Left ventricle myocardium inferior (tissue), 1 donor: ENCODE measurements at places on chromosomes 6 and 20. TPM values are rescaled to one million over a fixed set of nuclear protein-coding genes. Genes with fewer than 3 reads are reported as not detected.
A peak's percentile ranks its signal among the peaks of the same experiment; 100 is the strongest.

TCP11 gene
- total RNA-seq: not detected

TRIM31 gene
- total RNA-seq: not detected

PI16 gene
- total RNA-seq: 25.9 TPM

- no peaks in the 10 kb centered on the region for H3K36me3 ChIP-seq
- no peak for DNase-seq
- H3K4me3 ChIP-seq: no peak overlapping the region
- H3K27me3 ChIP-seq: peaks cover 97% of the 10 kb centered on the region
- H3K27ac ChIP-seq: no peak overlapping the region
Measured at GRCh38 chr6:1626481-1626880, 16.8 kb downstream of the FOXC1 start.

DNA sequence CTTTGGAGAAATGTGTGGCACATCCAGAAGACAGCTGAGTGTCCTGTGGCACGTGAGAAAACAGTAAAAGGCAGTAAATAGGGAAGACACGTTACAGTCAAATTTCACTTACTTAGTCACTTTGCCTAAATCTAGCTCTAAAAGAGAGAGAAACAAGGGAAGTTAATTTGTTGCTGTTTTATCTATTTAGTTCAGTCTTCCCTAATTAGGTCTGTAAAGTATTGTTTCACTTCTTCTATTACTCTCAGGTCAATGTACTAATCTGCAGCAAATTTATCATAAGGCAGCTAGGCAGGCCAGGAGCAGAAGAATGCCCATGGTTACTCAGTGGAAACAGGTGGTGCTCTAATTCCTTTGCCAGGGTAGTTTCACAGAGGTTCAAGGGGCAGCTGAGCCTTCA is 124.3 kb upstream of the CNR1 start:
- H3K4me1 ChIP-seq: no peaks in the 10 kb centered on the region
- H3K36me3 ChIP-seq: no peaks in the 10 kb centered on the region
- no peak overlapping the region for H3K27ac ChIP-seq
- H3K4me3 ChIP-seq: no peak overlapping the region
- DNase-seq: no peak

- no peaks in the 10 kb centered on the region for H3K36me3 ChIP-seq
- peaks cover 35% of the 10 kb centered on the region for H3K27me3 ChIP-seq
- H3K4me3 ChIP-seq: no peak overlapping the region
- no peaks in the 10 kb centered on the region for H3K4me1 ChIP-seq
- no peak overlapping the region for H3K27ac ChIP-seq
Measured at GRCh38 chr20:57055345-57055744, 211.1 kb downstream of the BMP7 start.

DNA sequence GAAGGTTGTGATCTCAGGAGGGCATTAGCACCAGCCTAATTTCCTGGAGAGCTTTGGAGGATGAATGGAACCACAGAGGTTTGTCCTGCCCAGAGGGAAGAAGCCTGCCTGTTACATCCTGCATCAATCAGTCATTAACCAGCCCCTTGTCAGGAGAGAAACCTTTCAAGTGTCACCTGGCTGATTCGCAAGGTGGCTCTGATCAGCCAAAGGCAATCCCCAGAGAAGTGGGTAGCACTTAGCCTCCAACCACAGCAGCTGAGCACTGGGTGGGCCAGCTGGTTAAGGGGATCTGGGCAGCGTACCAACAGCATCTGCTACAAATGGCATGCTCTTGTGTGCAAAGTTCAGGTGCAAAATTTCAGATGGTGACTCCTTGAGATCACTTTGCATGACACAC is 26.9 kb downstream of the ANKEF1 start:
- H3K36me3 ChIP-seq: peaks cover 5% of the 10 kb centered on the region
- peaks cover 23% of the 10 kb centered on the region for H3K27me3 ChIP-seq
- no peak overlapping the region for H3K27ac ChIP-seq
- DNase-seq: peak; percentile 13
- H3K4me1 ChIP-seq: no peaks in the 10 kb centered on the region
- no peak overlapping the region for H3K4me3 ChIP-seq

GRCh38 chr6:113488812-113489685 is 368.1 kb upstream of the MARCKS start:
- H3K4me1 ChIP-seq: no peaks in the 10 kb centered on the region
- no peaks in the 10 kb centered on the region for H3K27me3 ChIP-seq
- no peak overlapping the region for H3K4me3 ChIP-seq
- no peak for DNase-seq
- no peaks in the 10 kb centered on the region for H3K36me3 ChIP-seq

GRCh38 chr20:63968928-63969760 is 586 bp downstream of the ZNF512B start:
- H3K27me3 ChIP-seq: no peaks in the 10 kb centered on the region
- peak overlapping the region; percentile 65 for H3K27ac ChIP-seq
- peaks cover 19% of the 10 kb centered on the region for H3K36me3 ChIP-seq

DNA sequence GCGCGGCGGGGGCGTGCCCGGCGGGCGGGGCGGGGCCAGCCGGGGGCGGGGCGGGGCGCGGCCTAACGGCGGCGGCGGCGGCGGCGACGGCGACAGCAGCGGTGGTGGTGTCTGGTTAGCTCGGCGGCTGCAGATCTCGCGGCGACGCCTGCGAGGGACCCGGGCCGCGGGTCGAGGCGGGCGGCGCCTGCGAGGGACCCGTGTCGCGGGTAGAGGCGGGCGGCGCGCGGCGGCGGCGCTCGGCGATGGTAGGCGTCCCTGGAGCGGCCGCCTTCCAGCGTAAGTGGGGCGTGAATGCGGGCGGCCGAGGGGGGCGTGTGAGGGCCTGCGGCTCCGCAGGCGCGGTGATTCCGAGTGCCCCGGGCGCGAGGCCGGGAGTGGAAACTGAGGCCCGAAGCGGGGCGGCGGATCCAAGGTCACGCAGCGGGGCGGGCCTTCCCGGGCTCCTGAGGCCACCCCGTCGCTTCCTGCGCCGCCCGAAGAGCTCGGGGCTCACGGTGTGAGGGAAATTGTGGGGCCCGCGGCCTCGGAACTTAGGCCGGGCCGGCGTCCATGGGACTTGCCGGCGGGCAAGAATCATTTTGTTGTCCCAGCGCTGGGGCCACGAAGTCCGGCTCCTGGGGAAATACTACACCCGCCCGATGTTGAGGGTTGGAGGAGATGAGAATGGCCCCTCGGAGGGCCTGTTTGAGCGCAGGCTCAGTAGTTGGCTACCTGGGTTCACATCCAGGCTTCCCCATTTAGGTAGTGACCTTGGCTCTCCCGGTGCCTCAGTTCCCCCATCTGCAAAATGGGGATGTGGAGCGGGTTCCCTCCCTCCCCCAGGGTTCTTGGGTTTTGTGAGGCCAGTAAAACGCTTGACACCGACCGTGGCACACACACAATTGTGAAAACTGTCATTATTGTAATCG is at the start of gene CBFA2T2:
Gene CBFA2T2, plus strand, starts transcription at position 74 of the 911 bp plus-strand sequence. Its CDS starts 172 bp downstream, at position 246.
- no peaks in the 10 kb centered on the region for H3K36me3 ChIP-seq
- DNase-seq: peak; percentile 68
- H3K4me3 ChIP-seq: peak within 1 kb of the TSS; percentile 88
- H3K27me3 ChIP-seq: no peaks in the 10 kb centered on the region
